Activated T-helper 2 cell treated with anti-CD3 and anti-CD28 coated beads, Interferon-gamma antibody, Interleukin-2, Interleukin-4, amounts not matched to agents 10 μg/mL and 5 μg/mL and 100 μg/mL, durations not matched to agents 14 hours and 24 hours and 36 hours (primary cell): ENCODE measurements at places on chromosomes 7 and 10. TPM values are rescaled to one million over a fixed set of nuclear protein-coding genes. Genes with fewer than 3 reads are reported as not detected.

GRCh38 chr10:59865101-59865500 lies 41.3 kb downstream of the CCDC6 start:
- H3K4me1 ChIP-seq = peaks cover 41% of the 10 kb centered on the region
- no peak overlapping the region for H3K4me3 ChIP-seq
- no peak overlapping the region for H3K27ac ChIP-seq

- no peaks in the 10 kb centered on the region for H3K36me3 ChIP-seq
- peaks cover 34% of the 10 kb centered on the region for H3K27me3 ChIP-seq
- peaks cover 3% of the 10 kb centered on the region for H3K4me1 ChIP-seq
- no peak overlapping the region for H3K4me3 ChIP-seq
Measured at GRCh38 chr10:125162120-125162931, 2.0 kb upstream of the CTBP2 start.

The LRRC17 gene
- 0.18 TPM in 1 of 2 replicates, not detected in the other for total RNA-seq

DNA sequence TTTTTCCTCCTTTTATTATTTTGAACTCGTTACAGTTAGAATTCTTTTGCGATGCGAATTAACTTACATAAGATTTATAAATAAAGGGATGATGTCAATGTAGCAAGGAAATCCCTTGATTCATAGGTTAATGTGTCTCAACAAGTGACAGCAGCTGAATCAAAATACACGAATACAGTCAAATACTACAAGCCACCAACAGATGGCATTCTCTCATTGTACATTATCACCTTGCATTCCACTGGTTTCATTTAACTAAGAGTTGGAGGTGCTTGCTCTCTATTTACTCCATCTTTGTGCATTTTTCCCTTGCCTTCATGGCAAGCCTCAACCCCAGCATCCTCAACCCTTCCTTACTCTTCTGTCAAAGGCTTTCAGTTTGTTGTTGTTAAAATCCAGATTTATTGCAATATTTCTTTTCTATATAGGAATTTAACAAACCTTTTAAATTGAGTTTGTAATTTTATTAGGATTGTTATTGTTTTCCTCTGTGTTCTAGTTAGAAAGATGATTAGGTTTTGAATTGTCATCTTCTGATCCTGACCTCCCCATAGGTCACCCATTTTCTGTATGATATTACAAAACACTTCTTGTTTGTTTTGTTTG lies 78.3 kb downstream of the SLC25A40 start:
- H3K4me3 ChIP-seq = no peak overlapping the region
- H3K27ac ChIP-seq = no peak overlapping the region
- no peaks in the 10 kb centered on the region for H3K36me3 ChIP-seq
- no peak for DNase-seq

- H3K27ac ChIP-seq = no peak overlapping the region
- no peak for DNase-seq
- H3K27me3 ChIP-seq = peaks cover 8% of the 10 kb centered on the region
- peaks cover 34% of the 10 kb centered on the region for H3K4me1 ChIP-seq
- no peaks in the 10 kb centered on the region for H3K36me3 ChIP-seq
Measured at GRCh38 chr7:151428378-151429236, 11.3 kb downstream of the CRYGN start.

GRCh38 chr10:117168729-117169128 lies 28.6 kb upstream of the KCNK18 start:
- H3K36me3 ChIP-seq = no peaks in the 10 kb centered on the region
- H3K27me3 ChIP-seq = peaks cover 82% of the 10 kb centered on the region
- H3K4me3 ChIP-seq = no peak overlapping the region
- no peak for DNase-seq
- no peak overlapping the region for H3K27ac ChIP-seq
- H3K4me1 ChIP-seq = no peaks in the 10 kb centered on the region

GRCh38 chr7:122588621-122589020 lies 110.3 kb downstream of the RNF133 start:
- DNase-seq = no peak
- H3K4me1 ChIP-seq = no peaks in the 10 kb centered on the region
- H3K4me3 ChIP-seq = no peak overlapping the region
- no peak overlapping the region for H3K27ac ChIP-seq
- H3K36me3 ChIP-seq = no peaks in the 10 kb centered on the region

The FAM13C gene
- total RNA-seq = not detected in 2 replicates

- H3K36me3 ChIP-seq = no peaks in the 10 kb centered on the region
- no peak overlapping the region for H3K4me3 ChIP-seq
- DNase-seq = no peak
Measured at GRCh38 chr7:155995183-155995612, 182.9 kb upstream of the SHH start.

The GNGT1 gene
- not detected in 2 replicates for total RNA-seq

DNA sequence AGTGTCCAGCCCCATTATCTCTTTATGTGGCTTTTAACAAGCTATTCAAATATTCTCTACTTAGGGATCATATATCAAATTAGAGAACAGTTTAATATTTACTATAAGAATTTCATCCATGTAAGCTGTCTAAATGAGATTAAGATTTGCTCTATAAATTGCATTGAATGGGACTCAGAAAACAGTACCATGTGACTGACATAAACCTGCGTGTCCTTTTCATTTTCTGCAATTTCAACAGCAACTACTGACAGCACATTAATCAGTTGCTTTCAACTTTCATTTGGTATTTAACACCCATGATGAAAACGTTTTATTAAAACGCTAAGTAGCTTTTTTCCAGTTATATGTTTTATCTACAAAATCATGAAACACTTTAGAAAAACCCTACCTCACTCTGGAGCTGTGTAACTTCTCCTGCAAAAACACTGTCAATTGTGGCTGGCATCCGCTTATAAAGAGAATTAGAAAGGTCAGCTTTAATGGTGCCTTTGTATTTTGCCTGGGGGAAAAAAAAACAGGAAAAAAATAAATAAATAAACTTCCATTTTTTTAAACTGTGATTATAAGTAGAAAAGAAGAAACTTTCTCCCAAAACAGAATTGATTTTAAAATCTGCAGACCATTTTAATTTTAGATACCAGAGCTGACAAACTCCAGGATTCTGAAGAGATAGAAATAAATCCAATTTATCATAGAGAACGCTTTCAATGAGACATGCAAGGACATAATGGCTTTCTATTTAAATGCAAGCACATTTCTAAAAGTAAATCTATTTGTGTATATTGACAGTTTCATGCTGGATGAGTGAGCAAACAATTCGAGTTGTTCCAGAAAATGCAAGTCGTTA lies 9.2 kb downstream of the NEBL start:
- no peak for DNase-seq
- no peaks in the 10 kb centered on the region for H3K27me3 ChIP-seq
- H3K27ac ChIP-seq = no peak overlapping the region
- H3K36me3 ChIP-seq = no peaks in the 10 kb centered on the region
- no peak overlapping the region for H3K4me3 ChIP-seq

The TSPAN33 gene
- 5.5 and 5.6 TPM in 2 replicates for total RNA-seq

DNA sequence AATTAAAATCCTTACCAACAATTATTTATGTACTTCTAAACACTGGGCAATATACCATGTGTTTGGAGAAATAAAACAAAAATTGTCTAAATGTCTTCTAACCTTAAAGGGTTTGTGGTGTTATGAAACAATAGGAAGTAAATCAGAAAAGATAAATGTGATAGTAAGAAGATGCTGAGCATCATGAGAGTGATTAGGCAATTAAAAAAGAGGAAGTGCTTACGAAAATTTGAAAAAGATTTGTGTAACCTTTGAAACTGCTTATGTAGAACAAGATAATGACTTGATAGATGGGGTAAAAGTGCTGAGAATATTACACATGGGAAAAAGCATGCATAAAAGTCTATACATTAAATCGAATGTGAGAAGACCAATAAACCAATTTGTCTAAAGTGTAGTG lies 573.4 kb upstream of the CNTNAP2 start:
- H3K27me3 ChIP-seq = no peaks in the 10 kb centered on the region
- no peak overlapping the region for H3K4me3 ChIP-seq
- no peak overlapping the region for H3K27ac ChIP-seq

DNA sequence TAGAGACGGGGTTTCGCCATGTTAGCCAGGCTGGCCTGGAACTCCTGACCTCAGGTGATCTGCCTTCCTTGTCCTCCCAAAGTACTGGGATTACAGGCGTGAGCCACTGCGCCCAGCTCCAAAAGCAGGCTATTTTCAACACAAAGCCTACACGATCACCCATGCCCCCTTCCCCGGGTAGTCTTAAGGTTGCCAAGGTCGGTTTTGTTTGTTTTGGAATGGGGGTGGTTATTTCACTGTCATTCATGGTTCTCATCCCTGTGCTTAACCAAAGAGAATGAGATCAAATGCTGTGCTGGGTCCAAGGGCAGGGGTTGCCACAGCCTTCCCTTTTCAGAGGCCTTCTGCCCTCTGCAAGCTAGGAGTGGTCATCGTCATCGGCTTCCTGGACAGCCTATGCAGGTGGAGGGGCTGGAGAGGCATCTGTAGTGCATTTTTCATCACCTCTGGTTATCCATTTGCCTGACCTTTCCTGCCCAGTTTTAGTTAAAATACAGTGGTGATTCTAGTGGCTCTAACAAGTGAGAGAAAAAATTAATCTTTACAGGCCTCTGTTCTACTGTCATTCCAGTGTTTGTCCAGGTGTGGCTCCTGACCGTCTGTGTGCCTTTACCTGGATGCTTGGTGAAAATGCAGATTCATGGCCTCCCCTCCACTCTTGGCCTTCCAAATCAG lies 11.4 kb downstream of the BLVRA start:
- H3K4me1 ChIP-seq = peaks cover 5% of the 10 kb centered on the region
- peaks cover 11% of the 10 kb centered on the region for H3K36me3 ChIP-seq
- H3K27ac ChIP-seq = no peak overlapping the region
- H3K27me3 ChIP-seq = no peaks in the 10 kb centered on the region
- DNase-seq = no peak
- no peak overlapping the region for H3K4me3 ChIP-seq

The SSC4D gene
- 0.71 and 0.78 TPM in 2 replicates for total RNA-seq

DNA sequence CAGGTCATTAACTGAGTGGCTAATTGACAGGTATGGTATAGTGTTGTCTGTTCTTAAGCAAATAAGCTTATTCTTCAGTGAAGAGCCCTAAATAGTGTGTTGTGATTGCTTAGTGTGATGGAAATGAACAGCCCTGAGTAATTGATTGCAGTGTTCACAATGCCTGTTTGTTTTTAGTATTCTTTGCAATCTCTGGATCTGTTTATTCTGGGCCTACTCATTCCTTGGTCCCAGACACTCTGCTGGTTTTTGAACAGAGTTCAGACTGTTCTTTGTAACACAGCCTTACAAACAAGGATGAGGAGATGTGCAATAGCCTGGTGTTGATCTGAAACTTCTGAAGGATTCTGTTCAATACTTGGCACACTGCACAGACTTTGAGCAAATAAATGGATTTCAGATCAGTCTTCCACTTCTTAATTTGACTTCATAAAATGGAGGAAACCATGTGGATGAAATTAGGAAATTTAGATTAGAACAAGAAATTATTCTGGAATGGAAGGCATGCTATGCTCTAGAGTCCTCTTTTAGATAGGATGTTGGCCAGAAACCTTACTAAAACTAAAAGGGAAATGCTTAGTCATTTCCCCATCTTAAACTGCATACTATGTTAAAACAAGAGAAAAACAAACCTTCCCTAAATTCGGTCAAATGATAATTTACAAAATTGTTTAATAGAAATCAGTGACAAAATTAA lies 444.2 kb upstream of the SEMA3D start:
- H3K4me1 ChIP-seq = no peaks in the 10 kb centered on the region
- DNase-seq = no peak
- no peaks in the 10 kb centered on the region for H3K27me3 ChIP-seq
- no peak overlapping the region for H3K27ac ChIP-seq
- H3K4me3 ChIP-seq = no peak overlapping the region

- no peak overlapping the region for H3K27ac ChIP-seq
- H3K36me3 ChIP-seq = no peaks in the 10 kb centered on the region
- no peaks in the 10 kb centered on the region for H3K4me1 ChIP-seq
- H3K27me3 ChIP-seq = peaks cover 45% of the 10 kb centered on the region
Measured at GRCh38 chr7:7553386-7553785, 13.3 kb upstream of the MIOS start.
